ENCODE measurements at places on chromosomes 5 and 9.
A peak's percentile ranks its signal among the peaks of the same experiment; 100 is the strongest.

- DNase-seq = no peak
Measured at GRCh38 chr5:180339583-180340183, 13.5 kb downstream of the GFPT2 start.

GRCh38 chr9:124290743-124291554 lies 33.2 kb downstream of the NEK6 start:
- DNase-seq = no peak

GRCh38 chr9:81578606-81579005 lies 110.7 kb downstream of the TLE1 start:
- DNase-seq = no peak

DNA sequence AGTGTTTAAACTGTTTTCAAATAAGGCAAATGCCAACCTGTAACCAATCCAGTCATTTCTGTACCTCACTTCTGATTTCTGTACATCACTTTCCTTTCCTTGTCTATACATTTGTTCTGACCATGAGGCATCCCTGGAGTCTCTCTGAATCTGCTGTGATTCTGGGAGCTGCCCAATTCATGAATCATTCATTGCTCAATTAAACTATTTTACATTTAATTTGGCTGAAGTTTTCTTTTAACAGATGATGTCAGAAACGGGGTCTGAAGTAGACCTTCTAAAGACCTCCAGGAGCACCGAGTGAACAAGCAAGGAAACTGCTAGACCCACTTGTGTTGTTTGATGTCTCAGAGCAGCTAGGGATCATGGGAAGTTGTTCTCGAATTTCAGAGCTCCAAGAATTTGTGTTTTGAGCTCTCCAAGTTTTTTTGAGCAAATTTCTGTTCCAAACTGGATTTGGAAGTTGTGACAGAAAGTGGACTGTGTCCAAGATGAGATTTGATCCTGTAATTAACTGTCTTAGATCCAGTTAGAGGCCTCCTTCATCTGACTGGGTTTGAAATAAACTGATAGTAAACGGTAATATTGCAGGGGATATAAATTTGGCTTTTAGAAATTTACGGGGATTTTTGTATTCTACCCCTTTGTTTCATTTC lies 490.8 kb upstream of the ST8SIA4 start:
- no peak for DNase-seq

DNA sequence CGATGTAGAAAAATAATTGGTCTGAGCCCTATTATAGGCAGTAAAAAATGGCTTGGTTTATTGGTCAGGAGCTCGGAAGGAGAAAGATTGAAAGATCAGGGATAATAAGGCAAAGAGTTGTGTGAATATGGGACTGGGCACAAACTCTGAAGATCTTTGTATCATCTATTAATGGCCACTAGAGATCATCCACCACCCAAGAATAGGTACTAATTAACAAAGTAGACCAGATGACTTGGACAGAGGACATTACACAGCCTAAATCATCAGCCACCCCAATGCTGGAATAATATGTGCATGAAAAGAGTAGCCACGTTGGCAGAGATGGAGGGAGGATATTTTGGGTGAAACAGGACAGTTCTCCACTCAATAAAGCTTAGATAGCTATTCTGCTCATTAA lies 364.1 kb downstream of the EFNA5 start:
- DNase-seq = no peak

DNA sequence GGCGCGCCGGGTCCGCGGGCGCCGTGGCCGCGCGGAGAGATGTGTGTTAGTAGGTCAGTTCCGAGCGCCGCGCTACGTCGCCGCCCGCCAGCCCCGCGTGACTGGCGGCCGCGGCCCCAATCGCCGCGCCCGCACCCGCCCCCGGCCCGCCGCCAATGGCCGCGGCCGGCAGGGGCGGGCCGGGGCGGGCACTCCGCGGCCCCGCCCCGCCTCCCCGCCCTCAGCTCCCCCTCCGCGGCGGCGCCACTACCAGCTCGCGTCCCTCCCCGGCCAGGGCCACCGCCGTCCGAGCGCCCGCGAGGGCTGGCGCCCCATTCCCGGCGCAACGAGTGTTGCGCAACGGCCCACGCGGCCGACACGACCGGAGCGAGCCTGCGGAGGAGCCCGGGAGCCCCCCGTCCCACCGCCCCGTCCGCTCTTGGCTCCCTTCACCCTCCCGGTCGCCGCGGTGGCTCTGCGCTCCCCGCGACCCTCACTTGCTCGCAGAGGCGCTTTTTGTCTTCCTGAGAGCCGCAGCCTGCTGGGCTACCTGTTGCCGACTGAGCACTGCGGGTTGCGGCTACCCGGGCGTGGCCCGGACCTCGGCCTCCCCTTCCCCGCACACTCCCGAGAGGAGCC lies at the start of gene NFIL3:
TSS of gene NFIL3 (minus strand) at position 48 of the 618 bp plus-strand sequence. CDS start 13,098 bp downstream, outside the sequence.
- DNase-seq = peak; percentile 75

DNA sequence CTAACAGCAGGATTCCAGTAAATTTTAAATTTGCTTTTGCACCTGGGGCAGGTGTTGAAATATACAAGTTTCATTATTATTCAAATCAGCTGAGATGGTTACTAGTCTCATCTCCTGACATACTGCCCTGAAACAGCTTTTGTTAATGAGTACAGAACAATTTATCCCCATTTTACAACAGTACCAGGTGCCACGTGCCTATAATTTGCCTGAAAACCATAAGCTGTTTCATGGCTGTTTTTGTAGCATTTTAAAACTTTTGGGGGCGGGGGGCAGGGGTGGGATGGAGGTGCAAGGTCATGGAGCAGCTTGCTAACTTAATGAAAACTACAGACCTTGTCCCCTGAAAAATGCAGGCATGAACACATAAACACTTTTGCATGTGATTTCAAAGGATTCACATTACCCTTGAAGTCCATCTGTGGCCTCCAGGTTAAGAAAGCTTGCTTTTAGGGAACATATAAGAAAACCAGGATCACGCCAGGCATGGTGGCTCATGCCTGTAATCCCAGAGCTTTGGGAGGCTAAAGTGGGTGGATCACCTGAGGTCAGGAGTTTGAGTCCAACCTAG lies 42.1 kb downstream of the TIMD4 start:
- no peak for DNase-seq
